Peyer's patch (tissue), 4 donors: ENCODE measurements at places on chromosomes 7 and 10. TPM values are rescaled to one million over a fixed set of nuclear protein-coding genes. Genes with fewer than 3 reads are reported as not detected.

MUC12 gene
- 31.8 TPM for total RNA-seq

NUTM2E gene
- not detected for total RNA-seq

HOXA13 gene
- not detected for total RNA-seq

JAKMIP3 gene
- total RNA-seq, result 0.18 TPM

PGAM2 gene
- total RNA-seq, result 4.1 TPM

TEX36 gene
- total RNA-seq, result not detected

ZCWPW1 gene
- total RNA-seq, result 3.5 TPM

GRCh38 chr10:102540023-102540422, 36.3 kb downstream of the SUFU start:
- DNase-seq, result no peak

DNA sequence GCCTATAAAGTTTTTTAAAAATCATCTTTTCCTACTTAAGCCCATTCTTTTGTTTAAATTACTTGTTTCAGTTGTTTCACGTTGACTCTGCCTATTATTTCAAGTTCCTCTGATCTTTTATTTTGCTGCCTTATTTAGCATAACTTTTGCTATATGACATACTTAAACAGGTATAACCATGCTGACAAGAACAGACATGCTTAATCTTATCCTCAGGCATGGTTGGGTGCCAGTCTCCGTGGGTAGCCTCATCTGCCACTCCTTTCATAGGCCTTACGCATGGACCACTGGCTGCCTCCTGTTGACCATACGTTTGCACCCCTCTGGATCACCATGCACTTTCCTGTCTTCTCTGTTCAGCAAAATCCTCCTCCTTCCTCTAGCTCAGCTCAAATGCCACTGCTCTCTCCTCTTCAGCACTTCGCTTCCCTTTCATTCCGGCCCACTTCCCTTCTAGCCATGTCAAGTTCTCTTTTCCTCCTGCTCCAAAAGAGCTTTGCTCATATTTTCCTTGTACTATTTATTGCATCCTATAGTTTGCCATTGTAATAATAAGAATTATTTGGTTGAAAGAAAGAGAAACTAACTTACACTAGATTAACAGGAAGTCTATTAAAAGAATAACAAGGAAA, 10.0 kb upstream of the TSPAN33 start:
- DNase-seq, result peak; percentile 45

GRCh38 chr7:30934732-30935568, 23.3 kb downstream of the AQP1 start:
- DNase-seq, result no peak

DNA sequence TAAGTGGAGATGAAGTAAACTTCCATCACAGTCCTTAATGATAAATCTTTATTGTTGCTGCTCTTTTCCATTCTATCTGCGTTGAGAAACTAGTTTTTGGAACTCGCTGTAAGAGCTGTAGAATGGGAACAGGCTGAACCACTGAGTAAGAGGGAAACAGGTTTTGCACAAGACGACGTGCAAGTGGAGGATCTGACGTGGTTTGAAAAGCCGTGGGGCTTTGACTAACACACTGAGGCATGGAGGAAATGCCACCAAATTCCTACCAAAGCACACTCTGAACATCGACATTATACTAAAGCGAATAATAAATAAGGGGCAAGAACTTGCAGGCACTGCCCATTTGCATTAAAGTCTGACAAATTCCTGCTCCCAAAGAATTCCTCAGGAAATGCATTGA, 160.6 kb downstream of the KLF6 start:
- no peak for DNase-seq

DNA sequence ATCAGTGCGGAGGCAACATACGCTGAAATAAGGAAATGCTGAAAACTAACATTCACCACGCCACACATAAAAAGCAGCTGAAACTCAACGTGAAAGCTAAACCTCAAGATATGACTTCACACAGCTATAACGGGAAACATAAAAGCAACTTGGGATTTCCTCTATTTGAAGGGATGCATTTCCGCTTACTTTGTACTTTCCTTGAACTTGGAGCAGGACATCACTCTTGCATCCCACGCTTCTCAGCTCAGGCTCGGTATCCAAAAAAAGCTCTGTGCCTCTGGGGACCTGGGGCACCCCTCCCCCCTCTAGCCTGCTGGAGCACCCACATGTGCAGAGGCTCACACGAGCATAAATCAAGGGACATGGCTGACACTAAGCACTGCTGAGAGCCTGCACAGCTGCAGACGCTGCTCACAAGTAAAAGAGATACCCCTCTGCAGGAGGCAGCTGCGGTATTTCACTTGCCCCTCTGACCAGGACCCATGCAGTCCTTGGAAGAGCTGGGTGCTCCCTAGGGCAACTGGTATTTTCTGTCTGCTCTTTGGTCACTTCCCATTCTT, 34.2 kb downstream of the PARD3 start:
- DNase-seq, result no peak

GRCh38 chr7:151838861-151839381, 38.0 kb downstream of the PRKAG2 start:
- DNase-seq, result no peak

DNA sequence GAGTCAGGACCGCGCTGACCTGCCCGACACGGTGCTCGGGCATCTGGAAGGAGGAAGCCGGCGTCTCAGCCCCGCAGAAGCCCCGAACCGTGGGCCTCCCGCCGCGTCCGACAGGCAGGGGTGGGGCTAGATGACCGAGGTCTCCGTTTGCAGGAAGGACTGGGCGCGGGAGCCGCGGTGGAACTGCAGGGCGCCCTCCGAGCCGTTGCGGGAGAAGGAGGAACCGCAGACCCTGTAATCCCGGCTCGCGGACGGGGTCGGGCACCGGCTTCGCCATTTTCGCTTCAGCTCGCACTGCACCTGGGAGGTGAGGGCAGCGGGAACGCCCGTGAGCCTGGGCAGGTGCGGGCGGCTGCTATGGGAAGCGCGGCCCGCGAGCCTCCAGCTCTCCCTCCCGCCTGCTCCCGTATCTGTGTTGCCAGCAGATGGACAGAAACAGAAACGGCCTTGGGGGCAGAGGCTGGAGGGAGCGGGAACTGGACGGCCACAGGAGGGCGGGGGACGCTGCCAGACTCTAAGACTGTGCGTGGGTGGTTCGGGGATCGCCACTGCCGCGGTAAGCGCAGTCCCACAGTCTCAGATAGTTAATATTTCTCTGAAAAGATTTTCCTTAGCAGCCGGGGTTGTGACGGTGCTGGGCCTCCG, 114.1 kb downstream of the VIPR2 start:
- peak; percentile 67 for DNase-seq

DNA sequence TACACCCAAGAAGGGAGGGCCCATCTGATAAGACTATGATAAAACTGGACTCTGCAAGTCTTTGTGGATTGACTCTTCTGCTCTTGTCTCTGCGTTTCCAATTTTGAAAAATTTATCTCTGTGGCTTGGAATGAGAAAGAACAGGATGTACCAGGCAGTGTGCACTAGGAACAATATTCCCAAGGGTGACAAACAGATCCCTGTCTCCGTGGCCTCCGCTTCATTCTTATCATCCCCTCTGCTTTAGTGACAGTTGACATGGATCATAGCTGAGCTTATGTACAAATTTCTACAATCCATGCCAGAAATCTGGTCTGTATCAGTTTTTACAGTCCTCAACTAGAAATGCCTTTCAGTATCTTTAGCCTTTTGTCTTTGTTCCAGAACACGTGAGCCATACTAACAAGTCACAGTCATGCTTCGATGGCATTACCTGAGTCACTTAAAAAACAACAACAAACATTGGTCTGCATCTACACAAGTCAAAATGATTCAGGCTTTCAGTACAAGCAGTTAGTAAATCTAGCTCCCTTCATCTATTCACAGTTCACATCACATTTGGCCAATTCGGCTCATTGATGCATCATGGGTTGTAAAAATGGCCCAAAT, 393.6 kb upstream of the CELF2 start:
- no peak for DNase-seq

DNA sequence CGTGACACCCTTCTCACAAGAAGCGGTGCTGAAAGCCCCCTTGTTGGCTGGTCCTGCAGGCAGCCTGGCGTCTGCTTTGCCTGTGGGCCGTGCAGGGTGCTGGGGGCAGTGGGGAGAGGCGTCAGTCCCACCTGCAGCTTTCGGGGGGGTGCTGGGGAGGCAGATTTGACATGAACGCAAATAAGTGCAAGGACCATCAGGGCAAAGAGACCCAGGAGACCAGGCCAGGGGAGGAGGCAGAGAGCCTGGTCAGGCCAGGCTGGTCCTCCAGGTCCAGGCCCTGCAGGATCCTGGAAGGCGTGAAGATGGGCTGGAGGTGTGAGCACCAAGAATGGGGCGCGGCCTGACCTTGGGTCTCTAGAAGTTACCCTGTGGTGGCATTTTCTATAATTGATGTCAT, 81.6 kb downstream of the MGMT start:
- DNase-seq, result no peak

- no peak for DNase-seq
These were observed 2.8 kb downstream of the FASTK start for GRCh38 chr7:151077705-151078232.

GRCh38 chr7:78673272-78673671, 780.2 kb downstream of the MAGI2 start:
- DNase-seq, result no peak

GRCh38 chr10:112640638-112641037, 193.6 kb downstream of the VTI1A start:
- no peak for DNase-seq

DNA sequence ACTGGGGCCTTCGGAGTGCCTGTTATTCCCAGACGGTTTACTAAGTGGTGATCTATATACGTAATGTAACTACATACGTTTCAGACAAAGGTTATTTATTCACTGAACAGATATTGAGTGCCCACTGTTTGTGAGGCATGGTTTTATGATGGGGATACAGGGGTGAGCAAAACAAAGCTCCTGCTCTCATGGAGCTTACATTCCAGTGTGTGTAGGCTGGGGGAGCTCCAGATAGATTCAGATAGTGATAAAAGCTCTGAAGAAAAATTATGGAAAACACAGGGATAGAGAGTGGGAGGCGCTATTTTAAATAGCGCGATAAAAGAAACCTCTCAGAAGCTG, 466 bp upstream of the DNAJB12 start:
- DNase-seq, result no peak

- no peak for DNase-seq
These were observed 86.1 kb downstream of the EGFR start for GRCh38 chr7:55104712-55105433.

- no peak for DNase-seq
These were observed 297.6 kb upstream of the SP8 start for GRCh38 chr7:21084286-21084685.

- DNase-seq, result no peak
These were observed 405.7 kb downstream of the ARL4A start for GRCh38 chr7:13093160-13093559.

DNA sequence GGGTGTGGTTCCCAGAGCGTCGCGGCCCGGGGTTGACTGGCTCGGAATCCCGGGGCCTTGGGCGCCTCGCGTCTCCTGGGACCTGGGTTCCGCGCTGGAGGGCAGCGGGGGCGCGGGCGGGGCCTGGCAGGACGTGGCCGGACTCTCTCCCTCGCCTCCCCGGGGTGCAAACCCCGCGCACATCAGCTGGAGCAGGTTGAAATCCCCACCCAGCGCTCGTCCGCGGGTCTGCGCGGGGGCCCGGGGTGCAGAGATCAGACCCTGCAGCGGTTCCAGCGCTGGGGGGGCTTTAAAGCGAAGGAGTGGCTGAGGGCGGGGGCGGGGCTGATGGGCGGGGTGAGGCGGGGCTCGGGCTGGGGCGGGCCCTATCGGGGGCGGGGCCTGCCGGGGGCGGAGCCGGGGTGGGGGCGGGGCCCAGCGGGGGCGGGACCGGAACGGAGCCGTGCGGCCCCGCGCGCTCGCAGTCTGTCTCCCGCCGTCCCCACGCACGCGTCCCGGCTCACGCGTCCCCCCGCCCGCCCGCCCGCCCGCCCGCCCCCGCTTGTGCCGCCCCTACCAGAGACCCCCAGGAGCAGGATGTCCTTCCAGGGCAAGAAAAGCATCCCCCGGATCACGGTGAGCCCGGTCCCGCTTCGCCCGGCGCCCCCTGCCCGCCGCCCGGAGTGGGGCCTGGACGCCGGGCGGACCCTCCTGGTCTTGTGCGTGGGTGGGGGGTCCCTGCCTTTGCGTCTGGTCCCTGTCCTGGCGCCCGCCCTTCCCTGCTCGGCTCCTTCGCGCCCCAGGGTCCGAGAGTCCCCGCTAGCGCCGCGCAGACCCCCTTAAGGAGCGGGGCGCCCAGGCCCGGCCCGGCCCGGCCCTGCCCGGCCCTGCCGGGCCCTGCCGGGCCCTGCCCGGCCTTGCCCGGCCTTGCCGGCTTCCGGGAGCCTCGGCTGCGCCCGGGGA, at the start of gene DPYSL4:
Gene DPYSL4, plus strand, starts transcription at position 461 of the 942 bp plus-strand sequence. Its CDS starts 116 bp downstream, at position 577.
- no peak for DNase-seq

DNA sequence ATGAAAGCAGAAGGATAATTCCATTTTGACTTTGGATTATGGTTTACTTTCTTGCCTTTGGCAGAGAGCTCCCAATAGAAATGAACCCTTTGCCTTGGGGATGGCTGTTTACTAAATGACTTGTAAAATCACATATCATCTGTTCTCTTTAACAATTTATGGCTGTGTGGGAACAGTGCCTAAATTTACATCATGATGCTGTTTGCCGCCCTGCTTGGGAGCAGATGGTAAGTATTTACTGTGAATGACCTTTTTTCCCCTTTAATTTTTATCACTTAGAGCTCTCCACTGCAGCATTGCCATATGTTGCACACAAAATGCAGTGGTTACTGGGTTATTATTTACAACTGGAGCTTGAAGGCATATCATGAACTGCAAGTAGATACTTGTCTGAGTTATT, 13.4 kb downstream of the HEPACAM2 start:
- no peak for DNase-seq

GRCh38 chr7:15684871-15685270, 1.6 kb downstream of the MEOX2 start:
- DNase-seq, result no peak

DNA sequence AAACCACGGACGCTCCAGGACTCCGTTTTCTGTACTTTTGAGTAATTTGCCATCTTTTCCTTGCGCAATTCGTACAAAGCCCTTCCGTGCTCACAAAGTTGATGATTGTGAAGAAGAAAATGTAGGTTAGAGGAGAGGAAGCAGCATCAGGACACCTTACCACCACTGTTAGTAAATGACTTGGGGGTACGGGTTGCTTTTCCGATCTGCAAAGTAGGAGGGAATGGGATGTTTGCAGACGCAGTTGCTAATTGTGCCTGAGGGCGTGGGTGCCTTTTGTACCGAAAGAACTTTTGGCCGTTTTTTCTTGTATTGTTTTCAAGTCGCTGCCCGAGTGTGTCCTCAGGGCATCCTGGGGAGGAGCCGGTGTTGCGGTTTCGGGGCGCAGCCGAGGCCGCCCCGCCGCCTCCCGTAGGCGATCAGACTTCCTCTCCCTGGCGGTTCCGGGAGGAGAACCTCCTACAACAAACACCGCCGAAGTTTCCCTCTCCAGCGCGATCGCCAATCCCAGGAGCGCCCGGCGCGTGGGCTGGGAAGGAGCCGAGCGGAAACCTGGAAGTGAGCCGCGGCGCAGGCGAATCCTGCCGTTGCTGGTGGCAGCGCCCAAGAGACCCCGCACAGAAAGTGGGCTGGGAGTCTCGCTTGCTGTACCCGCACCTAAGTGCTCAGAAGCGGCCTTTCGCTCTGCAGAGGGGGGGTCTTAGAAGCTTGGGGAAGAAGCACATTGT, 1.0 kb downstream of the PRR15 start:
- no peak for DNase-seq
